ENCODE measurements at places on chromosomes 6 and 20. TPM values are rescaled to one million over a fixed set of nuclear protein-coding genes. Genes with fewer than 3 reads are reported as not detected.

GRCh38 chr6:3237761-3238662, 10.6 kb upstream of the TUBB2B start:
- peaks cover 5% of the 10 kb centered on the region for H3K4me1 ChIP-seq
- peak overlapping the region; percentile 11 for H3K4me3 ChIP-seq
- DNase-seq: peak; percentile 75
- peak overlapping the region; percentile 66 for H3K27ac ChIP-seq

GRCh38 chr6:26383624-26384417, 913 bp downstream of the BTN2A2 start:
- peak; percentile 56 for DNase-seq
- H3K4me3 ChIP-seq: peak overlapping the region; percentile 71
- no peaks in the 10 kb centered on the region for H3K36me3 ChIP-seq
- peak overlapping the region; percentile 38 for H3K27ac ChIP-seq
- no peaks in the 10 kb centered on the region for H3K27me3 ChIP-seq
- H3K4me1 ChIP-seq: peaks cover 8% of the 10 kb centered on the region

GRCh38 chr20:23298155-23298554, 52.4 kb upstream of the NXT1 start:
- peaks cover 35% of the 10 kb centered on the region for H3K4me1 ChIP-seq
- no peaks in the 10 kb centered on the region for H3K27me3 ChIP-seq
- H3K4me3 ChIP-seq: no peak overlapping the region
- DNase-seq: no peak

GRCh38 chr6:152636021-152636608, 1.0 kb downstream of the SYNE1 start:
- no peak for DNase-seq
- no peaks in the 10 kb centered on the region for H3K4me1 ChIP-seq
- H3K27ac ChIP-seq: no peak overlapping the region

- peak overlapping the region; percentile 77 for H3K27ac ChIP-seq
- H3K4me3 ChIP-seq: no peak overlapping the region
- no peak for DNase-seq
- H3K36me3 ChIP-seq: no peaks in the 10 kb centered on the region
Observed at GRCh38 chr20:2617099-2617714, 35.2 kb upstream of the NOP56 start.

COL21A1 gene
- total RNA-seq: 1.2 TPM

RBM38 gene
- 190 TPM for total RNA-seq

IYD gene
- not detected for total RNA-seq

TIAM2 gene
- total RNA-seq: 21.1 TPM

DNA sequence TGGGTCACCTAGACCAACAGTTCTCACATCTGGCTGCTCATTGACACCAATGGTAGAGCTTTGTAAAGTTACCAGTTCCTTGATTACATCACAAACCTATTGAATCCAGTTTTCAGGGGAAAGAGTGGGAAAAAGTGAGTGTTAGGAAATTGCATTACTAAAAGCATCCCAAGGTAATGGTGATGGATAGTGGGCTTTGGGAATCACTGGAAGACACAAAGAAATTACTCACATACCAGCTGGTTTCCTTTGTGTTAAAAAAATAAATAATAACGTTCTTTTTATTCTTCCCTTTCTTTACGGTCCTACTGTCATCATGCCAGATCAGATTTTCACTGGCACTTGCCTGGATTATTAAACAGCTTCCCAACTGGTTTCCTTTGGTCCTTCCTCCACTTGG, 370.7 kb downstream of the RFPL4B start:
- H3K27ac ChIP-seq: no peak overlapping the region
- H3K4me1 ChIP-seq: no peaks in the 10 kb centered on the region
- no peak for DNase-seq
- H3K4me3 ChIP-seq: no peak overlapping the region
- H3K36me3 ChIP-seq: no peaks in the 10 kb centered on the region
- H3K27me3 ChIP-seq: no peaks in the 10 kb centered on the region

DNA sequence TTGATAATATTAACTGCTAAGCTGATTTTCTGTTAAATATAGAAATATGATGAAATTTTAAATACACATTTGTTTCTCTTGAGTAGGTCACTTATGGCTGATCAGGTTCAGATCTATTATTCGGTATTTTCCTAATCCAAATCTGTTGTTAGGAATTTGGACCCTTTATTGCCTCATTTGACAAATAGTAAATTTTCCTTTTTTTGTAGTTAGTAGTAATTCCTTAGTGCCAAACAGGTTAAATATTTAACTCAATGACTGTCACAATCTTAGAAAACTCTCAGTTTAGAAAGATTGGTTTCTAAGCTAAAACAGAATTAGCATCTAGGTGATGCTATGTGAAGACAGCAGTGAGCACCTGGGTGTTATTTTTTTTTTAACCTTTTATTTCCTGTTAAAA, 1598.9 kb downstream of the KHDRBS2 start:
- no peaks in the 10 kb centered on the region for H3K4me1 ChIP-seq
- no peak for DNase-seq
- H3K36me3 ChIP-seq: no peaks in the 10 kb centered on the region
- H3K27me3 ChIP-seq: 0 out of 2 replicates have a peak, but pooled peaks cover 3% of the 10 kb centered on the region

VSX1 gene
- 0.06 TPM for total RNA-seq

DNA sequence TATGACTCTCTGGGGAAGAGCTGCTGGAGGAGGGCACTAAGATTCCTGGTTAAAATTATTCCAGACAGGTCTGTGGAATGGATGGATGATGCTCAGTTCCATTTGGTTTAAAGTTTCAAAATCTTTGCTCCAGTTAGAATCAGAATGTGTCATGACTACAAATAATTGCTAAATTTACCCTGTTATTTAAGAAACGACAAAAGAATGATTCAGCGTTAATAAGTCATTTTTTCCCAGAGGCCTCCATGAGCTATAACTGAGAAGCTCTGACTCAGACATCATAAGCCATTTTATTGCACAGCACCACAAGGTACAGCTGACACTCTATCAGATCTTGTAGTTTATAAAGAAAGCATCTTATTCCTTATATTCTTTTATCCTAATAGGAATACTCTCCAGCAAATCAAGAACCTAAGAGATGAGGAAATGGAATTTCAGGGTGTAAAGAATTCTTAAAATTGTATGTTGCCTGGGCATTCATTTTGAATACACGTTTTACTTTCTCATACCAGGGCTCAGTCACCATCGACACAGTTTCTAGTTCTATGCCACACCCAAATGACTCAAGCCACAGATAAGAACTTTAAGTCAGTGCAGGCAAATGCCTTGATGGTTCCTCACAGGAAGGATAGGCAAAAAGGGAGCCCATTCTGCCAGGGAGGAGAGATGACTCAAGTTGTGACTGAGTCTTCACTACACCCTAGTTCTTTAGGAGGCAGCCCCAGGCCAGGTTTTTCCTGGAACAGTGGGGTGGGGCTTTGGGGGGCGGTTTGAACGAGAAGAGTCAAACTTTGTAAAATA, 636.0 kb downstream of the MMUT start:
- H3K36me3 ChIP-seq: no peaks in the 10 kb centered on the region
- no peaks in the 10 kb centered on the region for H3K27me3 ChIP-seq
- DNase-seq: no peak
- H3K4me3 ChIP-seq: no peak overlapping the region

PSMB8 gene
- total RNA-seq: 0.33 TPM

OOEP gene
- not detected for total RNA-seq

PNLDC1 gene
- not detected for total RNA-seq

DNA sequence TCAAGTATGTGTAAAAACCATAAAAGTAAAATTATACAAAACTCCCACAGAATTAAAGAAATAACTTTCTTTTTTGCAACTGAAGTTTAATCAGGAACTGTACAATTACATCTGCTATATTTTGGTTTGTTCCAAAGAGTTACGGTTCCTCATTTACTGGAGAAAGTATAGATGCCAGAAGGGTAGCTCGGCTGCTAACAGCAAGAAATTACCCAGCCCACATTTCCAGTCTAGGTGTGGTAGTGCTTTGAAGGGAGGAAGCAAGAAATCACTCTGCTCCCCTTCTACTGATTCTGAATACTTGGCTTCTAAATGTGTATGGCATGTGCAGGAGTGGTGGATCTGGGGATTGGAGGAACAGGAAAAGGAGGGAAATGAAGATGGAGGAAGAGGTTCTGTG, 441.3 kb downstream of the CDC5L start:
- no peak overlapping the region for H3K4me3 ChIP-seq
- DNase-seq: no peak
- no peaks in the 10 kb centered on the region for H3K27me3 ChIP-seq
- H3K4me1 ChIP-seq: peaks cover 15% of the 10 kb centered on the region
- H3K27ac ChIP-seq: no peak overlapping the region

GRCh38 chr6:357791-358341, 33.7 kb upstream of the IRF4 start:
- no peak for DNase-seq
- no peak overlapping the region for H3K27ac ChIP-seq
- peaks cover 36% of the 10 kb centered on the region for H3K4me1 ChIP-seq
- H3K4me3 ChIP-seq: no peak overlapping the region
- H3K36me3 ChIP-seq: no peaks in the 10 kb centered on the region
- no peaks in the 10 kb centered on the region for H3K27me3 ChIP-seq

- peaks cover 34% of the 10 kb centered on the region for H3K36me3 ChIP-seq
- no peak overlapping the region for H3K27ac ChIP-seq
- no peak overlapping the region for H3K4me3 ChIP-seq
- H3K27me3 ChIP-seq: no peaks in the 10 kb centered on the region
Observed at GRCh38 chr20:49909499-49910339, 5.6 kb downstream of the SPATA2 start.

STMND1 gene
- not detected for total RNA-seq

Measured in SJCRH30 (cell line).